ENCODE measurements at places on chromosomes 1 and 21.

GRCh38 chr1:175863299-175864050 is 120.1 kb upstream of the TNR start:
- no peak for DNase-seq

DNA sequence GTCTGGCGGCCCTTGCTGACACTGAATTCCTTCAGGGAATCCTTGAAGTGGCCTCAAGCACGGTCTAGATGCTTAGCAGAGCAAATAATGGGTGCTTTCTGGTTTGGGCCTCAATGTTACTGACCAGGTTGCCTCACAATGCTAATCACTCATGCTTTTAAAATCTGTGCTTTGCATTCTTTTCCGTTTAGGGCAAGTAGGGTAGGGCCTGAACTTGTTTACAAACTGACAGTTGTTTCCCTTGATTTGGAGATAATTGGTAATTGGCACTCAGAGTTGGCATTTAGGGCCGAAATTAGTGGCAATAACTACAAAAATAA is 1.4 kb downstream of the VPS13D start:
- DNase-seq: no peak

GRCh38 chr1:76202670-76203069 is 128.1 kb downstream of the ST6GALNAC3 start:
- no peak for DNase-seq

GRCh38 chr1:86788300-86789206 is 84.2 kb downstream of the SH3GLB1 start:
- DNase-seq: no peak

DNA sequence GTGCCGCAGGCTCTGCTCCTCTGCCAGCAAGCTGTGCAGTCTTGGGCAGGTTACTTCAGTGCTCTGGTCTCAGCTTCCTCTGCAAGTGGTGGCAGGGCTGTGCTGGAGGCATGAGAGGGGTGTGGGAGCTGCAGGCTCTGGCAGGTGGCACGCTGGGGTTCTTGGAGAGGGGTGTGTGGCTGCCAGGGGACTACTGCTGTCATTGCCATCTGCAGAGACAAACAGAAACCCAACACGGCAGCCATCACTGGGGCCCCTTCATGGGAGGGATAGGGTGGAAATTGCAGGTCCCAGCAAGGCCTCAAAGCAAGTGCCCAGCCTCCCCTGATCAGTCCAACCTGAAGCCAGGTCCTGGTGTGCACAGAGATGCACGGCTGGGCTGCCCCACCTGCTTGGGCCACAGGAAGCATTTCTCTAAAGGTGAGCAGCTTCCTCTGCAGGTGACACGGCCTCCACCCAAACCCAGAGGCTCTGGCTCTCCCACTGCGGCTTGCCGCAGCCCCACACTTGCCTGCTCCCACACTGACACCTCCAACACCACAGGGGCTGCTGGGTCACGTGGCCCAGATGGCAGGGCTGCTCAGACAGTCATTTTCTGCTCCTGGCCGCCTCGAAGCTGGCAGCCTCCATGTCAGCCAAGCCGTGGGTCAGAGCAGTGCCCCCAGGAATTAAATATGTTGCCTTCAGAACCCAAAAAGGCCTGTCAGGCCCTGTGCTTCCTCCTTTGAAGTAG is 4.1 kb upstream of the COL6A2 start:
- DNase-seq: no peak

- DNase-seq: no peak
Observed at GRCh38 chr1:54247863-54248515, 48.0 kb downstream of the MRPL37 start.

GRCh38 chr1:179079113-179079761 is 2.6 kb upstream of the TOR3A start:
- peak; percentile 49 for DNase-seq

GRCh38 chr1:112849425-112850033 is 106.5 kb downstream of the SLC16A1 start:
- peak; percentile 48 for DNase-seq

DNA sequence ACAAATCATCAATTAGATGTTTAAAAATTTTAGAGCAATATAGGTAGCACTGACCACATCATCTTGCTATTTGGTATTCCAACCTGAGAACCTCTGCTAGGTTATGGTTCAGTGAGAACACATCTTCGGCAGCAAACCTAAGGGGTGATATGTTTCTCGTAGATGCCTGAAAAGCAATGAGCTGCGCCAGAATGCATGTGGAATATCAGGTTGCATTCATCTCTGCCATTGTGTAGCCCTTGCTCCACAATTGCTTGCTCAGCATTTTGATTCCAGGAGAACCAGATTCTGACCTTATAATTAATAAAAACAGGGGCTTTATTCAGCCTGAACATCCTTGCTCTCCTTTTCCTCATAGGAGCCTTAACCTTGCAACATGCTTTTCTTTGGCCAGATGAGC is 408.1 kb downstream of the USH2A start:
- DNase-seq: no peak

DNA sequence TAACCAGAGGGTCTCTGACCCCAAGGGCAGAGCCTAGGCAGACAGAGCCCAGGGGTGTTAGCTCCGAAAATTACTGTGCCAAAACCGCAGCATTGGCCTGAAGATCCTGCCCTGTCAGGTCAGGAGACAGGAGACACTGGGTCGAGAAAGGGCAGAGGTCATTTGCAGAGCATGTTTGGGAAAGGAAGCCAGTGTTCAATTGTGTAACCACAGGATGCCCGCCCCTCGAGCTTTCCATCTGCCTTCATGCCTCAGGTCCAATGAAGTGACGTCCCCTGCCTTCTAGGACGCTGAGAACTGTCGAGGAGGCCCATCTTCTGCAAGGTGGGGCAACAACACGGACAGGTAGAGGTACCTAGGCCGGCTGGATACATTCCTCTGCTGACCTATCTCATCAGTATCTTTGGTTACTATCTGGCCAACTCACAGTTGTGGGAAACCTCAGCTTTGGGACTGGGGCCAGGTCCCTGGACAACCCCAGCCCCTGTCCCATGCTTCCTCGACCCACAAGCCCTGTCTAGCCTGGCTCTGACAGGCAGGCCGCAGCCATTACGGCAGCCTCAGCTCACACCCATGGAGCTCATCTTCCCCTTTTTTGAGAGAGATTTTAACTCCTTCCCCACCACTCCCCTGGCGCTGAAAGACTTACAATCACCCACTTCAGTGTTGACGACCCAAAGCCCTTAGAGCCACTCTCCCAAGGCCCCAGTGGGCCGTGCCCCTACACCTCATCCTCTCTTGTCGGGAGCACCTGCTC is 1.3 kb downstream of the ARL8A start:
- DNase-seq: no peak

- no peak for DNase-seq
Observed at GRCh38 chr21:35819134-35819533, 241.2 kb downstream of the SETD4 start.

- DNase-seq: no peak
Observed at GRCh38 chr1:225923381-225923691, 714 bp downstream of the PYCR2 start.

DNA sequence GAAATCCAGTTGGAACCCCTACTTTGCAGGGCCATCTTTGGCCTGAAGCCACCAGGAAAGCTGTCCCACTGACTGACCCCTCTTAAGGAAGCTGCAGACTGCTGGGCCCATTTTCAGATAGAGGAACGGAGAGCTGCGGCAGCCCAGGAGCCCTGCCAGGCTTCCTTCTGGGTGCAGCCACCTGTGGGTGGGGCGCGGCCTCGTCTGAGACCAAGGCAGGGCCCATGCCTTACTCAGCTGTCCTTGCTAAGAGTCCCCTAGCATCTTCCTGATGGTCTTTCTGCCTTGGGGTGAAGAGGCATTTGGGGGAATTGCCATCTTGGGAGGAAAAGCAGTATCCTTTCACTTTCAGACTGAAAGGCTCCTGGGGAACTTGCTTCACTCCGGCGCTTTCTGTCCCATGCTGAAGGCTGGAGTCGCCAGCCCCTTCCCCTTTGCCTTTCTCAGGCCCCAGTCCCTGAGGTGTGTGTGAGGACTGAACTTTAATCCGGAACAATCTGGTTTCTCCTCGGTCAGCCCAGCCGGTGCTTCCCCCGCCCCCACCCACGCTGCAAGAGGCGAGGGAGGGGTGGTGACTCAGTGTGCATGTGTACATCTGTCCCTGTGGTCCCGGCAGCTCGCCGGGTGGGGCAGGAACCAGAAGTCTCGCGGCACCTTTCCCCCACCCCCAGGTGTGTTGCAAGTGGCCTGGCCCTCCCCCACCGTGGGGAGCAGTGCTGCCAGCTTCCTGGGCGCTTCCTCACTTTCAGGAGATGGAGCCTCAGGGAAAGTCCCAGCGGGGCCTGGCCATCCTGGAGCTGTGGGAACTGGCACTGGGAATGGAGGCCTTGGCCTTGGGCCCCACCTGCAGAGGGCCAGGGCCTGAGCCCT is 5.1 kb downstream of the ZC3H12A start:
- DNase-seq: no peak

- no peak for DNase-seq
Observed at GRCh38 chr1:42171679-42172266, 7.2 kb upstream of the GUCA2A start.

DNA sequence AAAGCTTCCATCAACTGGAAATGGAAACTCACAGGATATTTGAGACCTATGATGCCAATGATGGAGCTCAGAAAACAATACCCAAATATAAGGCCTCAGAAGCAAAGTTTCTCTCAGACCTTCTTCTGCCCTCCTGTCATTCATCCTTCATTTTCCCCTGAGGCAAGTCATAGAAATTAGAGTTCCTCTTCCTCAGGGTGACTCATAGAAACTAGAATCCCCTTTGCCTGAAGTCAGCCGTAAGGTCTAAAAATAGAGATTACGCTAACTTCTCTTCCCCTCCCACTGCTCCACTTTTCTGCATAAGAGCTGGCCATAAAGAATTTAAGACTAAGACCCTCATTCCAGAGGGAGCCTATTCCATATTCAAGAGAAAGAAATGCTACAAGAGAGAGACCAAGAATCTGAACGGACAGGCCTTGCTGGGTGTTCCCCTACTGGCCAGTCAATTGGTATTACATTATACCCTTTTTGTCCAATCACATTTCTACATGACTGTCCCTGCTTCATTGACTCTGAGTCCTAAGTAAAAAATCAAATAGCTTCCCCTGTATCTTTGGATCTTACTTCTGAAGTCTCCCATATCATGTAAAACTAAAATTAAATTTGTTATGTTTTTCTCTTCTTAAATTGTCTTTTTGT is 994.9 kb downstream of the ADGRL2 start:
- no peak for DNase-seq

DNA sequence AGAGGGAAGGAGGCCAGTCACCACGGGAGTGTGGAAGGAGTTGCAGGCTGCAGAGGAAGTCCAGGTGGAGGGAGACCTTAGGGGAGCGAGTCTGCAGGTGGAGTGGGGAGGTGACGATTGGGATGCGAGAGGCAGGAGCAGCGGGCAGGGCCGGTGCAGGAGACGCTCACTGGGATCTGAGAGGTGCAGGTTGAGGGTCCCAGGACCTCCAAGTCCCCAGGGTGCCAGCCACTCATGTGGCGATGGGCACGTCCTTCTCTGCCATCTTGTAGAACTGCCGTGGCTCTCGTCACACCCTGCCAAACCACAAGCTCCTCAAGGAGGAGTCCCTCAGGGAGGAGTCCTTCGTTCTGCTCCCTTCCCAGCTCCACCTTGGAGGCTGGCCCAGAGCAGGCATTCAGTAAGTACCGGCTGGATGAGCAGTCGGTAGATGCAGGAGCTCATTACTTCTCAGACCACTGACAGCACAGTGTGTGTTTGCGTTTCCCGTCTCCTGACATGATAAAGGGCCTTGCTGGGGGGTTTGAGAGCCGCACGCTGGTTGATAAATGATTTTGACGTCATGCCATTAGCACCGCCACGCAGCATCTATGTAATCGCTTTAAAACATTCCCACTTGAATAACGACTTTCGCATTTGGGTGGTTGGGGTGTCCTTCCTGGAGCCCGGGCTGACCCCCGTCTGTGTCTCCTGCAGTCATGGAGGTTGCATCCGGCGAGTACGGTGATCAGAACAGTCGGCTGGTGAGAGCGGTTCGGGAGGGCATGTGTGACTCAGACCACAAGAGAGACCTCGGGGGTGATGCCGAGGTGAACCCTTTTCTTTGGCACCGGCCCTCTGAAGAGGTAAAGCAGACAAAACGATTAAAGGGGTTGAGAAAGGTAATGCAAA is 27.8 kb downstream of the TFF3 start:
- no peak for DNase-seq

DNA sequence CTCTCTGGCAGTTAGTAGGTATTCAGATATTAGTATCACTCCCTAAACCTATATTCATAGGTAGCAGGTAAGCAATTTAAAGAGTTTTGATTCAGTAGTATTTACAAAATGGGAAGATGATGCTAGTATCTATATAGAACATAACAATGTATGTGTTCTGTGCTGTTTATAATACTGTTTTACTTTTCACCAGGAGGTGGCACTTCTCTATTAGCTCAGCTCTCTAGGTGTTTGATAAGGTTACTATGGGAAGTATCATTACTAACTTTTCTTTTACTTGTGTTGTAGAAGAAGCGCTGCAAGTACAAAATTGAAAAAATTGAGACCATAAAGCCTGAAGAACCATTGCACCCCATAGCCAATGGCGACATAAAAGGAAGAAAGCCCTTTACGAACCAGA is 49.4 kb upstream of the FASLG start:
- no peak for DNase-seq

DNA sequence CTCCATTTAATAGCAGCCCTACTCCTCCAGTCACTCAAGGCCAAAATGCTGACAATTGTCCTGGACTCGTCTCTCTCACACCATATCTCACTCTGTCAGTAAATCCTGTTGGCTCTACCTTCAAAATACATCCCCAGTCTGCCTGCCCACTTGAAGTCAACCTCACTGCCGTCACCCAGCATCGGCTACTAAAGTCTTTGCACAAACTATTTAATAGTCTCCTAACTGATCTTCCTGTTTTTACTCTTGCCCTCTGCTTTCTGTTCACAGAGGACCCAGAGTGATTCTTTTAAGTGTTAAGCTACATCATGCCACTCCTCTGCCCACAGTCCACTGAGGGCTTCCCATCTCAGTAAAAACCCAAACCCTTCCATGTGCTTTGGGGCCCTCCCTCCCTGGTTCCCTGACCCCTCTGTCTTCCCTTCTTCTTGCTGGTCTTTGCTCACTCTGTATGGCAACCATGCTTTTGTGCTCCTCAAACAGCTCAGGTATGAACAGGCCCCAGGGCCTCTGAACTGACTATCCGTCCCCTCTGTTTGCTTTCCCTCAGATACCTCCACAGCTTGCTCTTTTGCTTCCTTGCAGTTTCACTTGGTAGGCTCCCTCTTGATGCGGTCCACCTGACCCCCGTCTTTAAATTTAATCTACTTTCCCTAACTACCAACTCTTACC is 19.0 kb downstream of the RNASEL start:
- no peak for DNase-seq

DNA sequence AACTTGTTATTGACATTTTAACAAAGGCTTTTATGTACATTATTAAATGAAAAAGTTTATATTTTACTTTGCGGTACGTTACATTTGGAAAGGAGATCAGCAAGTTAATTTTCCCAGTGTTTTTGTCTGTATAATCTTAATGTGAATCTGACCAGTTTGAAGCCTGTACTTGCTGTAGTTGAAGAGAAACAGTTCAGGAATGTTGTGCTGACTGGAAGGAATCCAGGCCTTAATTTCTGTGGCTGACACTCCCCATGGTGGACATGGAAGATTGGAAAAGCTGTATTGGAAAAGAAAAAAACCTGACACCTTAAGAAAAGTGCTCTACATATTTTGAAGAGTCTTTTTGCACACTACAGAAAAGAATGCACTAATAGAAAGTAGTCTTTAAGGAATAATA is 15.5 kb downstream of the LEPR start:
- no peak for DNase-seq
